Small intestine (tissue), 16 donors: ENCODE measurements at places on chromosomes 1 and 21. TPM values are rescaled to one million over a fixed set of nuclear protein-coding genes. Genes with fewer than 3 reads are reported as not detected.

- no peak overlapping the region for H3K4me3 ChIP-seq
- H3K4me1 ChIP-seq = no peaks in the 10 kb centered on the region
- DNase-seq = no peak
- no peak overlapping the region for H3K27ac ChIP-seq
These were observed 31.8 kb upstream of the FBXO28 start for GRCh38 chr1:224082146-224082545.

Gene KRTAP22-2
- not detected for polyA plus RNA-seq

DNA sequence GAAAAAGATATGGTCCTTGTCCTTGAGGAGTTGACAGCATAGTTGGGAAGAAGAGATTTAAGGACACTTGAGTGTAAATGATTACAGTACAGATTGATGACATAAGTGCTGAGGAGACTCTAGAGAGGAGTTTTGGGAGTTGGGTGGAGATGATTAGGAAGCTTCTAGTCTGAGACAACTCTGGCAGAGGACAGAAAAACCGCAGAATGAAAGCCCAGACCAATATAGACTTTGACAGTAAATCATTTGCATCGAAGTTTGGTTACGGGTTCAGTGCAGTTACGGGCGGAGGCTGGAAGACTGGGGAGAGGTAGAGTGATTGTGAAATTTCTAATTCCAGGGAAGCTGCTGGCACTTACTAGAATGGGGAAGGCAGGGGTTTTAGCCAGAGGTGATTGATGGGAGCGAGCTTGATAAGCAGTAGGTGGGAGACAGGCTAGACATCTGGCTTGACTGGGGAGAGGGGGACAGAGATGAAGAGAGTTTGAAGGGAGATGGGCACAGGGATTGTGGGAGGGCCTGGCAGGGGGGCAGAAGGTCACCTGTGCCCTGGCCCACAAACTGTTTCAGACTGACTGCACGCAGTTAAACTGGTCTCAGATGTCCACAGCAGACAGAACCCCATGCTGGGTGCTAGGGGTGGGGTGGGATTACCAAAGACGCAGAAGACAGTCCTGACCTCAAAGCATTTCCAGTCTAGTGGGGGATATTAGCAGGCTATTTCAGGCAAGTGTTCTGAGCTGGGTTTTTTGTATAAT, 20.1 kb downstream of the SH2D2A start:
- DNase-seq = no peak
- H3K27me3 ChIP-seq = no peaks in the 10 kb centered on the region
- peaks cover 31% of the 10 kb centered on the region for H3K36me3 ChIP-seq
- no peak overlapping the region for H3K4me3 ChIP-seq
- H3K4me1 ChIP-seq = no peaks in the 10 kb centered on the region

GRCh38 chr1:3676581-3677470, 24.5 kb downstream of the TP73 start:
- H3K36me3 ChIP-seq = no peaks in the 10 kb centered on the region
- H3K27ac ChIP-seq = no peak overlapping the region
- no peaks in the 10 kb centered on the region for H3K27me3 ChIP-seq
- no peak overlapping the region for H3K4me3 ChIP-seq

- H3K4me3 ChIP-seq = no peak overlapping the region
- DNase-seq = no peak
- H3K4me1 ChIP-seq = no peaks in the 10 kb centered on the region
These were observed 192.7 kb upstream of the KIAA0040 start for GRCh38 chr1:175385316-175385715.

- H3K4me3 ChIP-seq = no peak overlapping the region
- H3K4me1 ChIP-seq = peaks cover 76% of the 10 kb centered on the region
- no peak for DNase-seq
- no peak overlapping the region for H3K27ac ChIP-seq
- H3K36me3 ChIP-seq = no peaks in the 10 kb centered on the region
These were observed 24.8 kb upstream of the SELENON start for GRCh38 chr1:25774921-25775771.

Gene VASH2
- polyA plus RNA-seq = 3.6 TPM

Gene ACKR1
- polyA plus RNA-seq = 2.2 TPM

DNA sequence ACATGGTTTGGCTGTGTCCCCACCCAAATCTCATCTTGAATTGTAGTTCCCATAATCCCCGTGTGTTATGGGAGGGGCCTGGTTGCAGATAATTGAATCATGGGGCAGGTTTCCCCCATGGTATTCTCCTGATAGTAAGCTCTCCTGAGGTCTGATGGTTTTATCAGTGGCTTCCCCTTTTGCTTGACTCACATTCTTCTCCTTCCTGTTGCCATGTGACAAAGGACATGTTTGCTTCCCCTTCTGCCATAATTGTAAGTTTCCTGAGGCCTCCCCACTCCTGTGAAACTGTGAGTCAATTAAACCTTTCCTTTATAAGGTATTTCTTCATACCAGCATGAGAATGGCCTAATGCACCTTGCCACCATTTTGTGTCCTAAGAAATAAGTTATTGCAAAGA, 415.0 kb downstream of the COL11A1 start:
- H3K4me3 ChIP-seq = no peak overlapping the region
- no peaks in the 10 kb centered on the region for H3K27me3 ChIP-seq
- DNase-seq = no peak
- H3K4me1 ChIP-seq = no peaks in the 10 kb centered on the region
